CD4-positive, CD25-positive, alpha-beta regulatory T cell (primary cell): ENCODE measurements at places on chromosomes 13 and 19. TPM values are rescaled to one million over a fixed set of nuclear protein-coding genes. Genes with fewer than 3 reads are reported as not detected.

S1PR5 gene
- total RNA-seq = not detected

PLIN5 gene
- not detected for total RNA-seq

TEKTIP1 gene
- total RNA-seq = 10.9 TPM

EDNRB gene
- total RNA-seq = not detected

PSG7 gene
- total RNA-seq = not detected

TSHZ3 gene
- total RNA-seq = 2.5 TPM

RAB3A gene
- 5.1 TPM for total RNA-seq

PEAK3 gene
- not detected for total RNA-seq

FUT1 gene
- total RNA-seq = not detected

SPTBN4 gene
- total RNA-seq = not detected

SYNE4 gene
- total RNA-seq = 1.5 TPM

WTIP gene
- 0.27 TPM for total RNA-seq

SLC17A7 gene
- total RNA-seq = not detected

RPL13A gene
- 3,622 TPM for total RNA-seq

MEF2B gene
- total RNA-seq = 3.5 TPM
